ENCODE measurements at places on chromosomes 7 and 10. TPM values are rescaled to one million over a fixed set of nuclear protein-coding genes. Genes with fewer than 3 reads are reported as not detected.

Gene UMAD1
- 13.7 TPM for total RNA-seq

DNA sequence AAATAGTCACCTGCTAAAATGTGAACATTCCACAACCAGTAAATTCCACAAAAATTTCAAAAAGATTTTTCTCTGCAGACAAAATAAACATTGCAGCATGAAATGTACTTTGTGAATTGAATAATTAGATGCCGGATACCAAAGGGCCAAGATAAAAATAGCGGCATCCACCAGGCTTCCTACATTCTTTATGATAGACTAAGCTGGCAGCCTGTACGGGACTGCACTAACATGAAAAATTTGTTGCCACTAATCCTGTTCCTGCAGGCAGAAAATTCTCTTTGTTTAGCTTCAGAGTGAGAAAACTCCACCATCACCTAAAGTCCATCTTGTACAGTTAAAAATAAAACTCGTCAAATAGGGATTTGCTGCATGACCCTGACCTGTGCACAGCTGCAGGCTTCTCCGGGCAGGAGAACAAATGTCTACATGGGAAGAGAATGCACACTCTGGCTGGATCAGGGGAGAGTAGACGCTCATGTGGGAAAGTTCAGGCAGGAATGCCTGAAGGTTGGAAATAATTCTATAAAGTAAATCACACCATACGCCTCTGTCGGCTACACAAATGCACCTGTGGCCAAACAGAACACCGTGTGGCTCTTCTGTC is 15.6 kb upstream of the ADO start:
- peak; percentile 19 for DNase-seq

DNA sequence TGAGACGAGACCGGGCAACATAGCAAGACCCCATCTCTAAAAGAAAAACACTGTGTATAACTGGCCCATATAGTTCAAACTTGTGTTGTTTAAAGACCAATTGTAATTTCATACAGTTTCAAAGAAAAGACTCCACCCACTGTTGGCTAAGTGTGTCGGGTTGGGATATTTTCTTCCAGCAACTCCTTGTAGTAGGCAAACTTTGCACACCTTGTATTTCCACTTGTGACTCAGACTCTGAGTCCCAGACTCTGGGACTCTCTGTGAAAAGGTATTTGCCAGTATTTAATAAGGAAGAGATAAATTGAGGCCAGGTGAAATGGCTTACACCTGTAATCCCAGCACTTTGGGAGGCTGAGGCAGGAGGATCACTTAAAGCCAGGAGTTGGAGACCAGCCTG is 29.3 kb upstream of the RHBDD2 start:
- no peak for DNase-seq

DNA sequence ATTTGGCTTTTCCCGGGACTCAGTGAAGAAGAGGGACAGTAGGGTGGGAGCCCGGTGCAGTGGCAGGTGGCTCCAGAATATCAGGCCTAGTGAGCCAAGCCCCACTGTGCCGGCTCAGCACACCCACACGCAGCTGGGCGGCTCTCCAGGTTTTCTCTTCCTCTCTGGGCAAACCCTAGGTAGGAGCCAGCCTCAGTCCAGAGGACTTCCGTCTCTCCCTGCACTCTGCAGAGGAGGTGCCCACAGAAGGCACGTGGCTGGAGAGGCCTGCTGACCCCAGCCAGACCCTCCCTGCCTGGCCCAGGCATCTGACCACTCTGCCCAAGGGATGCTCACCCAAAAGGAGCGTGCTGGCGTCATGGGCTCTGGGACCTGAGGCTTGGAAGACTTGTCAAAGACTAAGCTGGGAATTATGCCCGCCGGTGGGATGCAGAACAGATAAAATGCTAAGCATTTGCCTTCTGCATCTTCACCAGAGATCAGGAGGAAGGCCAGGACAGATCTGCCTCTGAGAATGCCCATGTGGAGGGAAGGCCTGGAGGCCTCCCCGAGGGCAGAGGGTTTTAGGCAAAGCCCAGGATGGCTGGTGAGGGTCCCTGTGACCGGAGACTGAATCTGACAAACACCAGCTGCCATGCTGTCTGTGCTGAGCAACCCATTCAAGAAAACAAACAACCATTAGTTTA is 40.2 kb downstream of the TCERG1L start:
- no peak for DNase-seq

Gene MYL10
- not detected for total RNA-seq

GRCh38 chr10:80046629-80047441 is 31.6 kb upstream of the TMEM254 start:
- DNase-seq = peak; percentile 77

- DNase-seq = peak; percentile 82
These were observed 39.0 kb downstream of the ADK start for GRCh38 chr10:74189999-74190421.

All from umbilical cord (tissue), 2 donors.